ENCODE measurements at places on chromosomes 6 and 20.

DNA sequence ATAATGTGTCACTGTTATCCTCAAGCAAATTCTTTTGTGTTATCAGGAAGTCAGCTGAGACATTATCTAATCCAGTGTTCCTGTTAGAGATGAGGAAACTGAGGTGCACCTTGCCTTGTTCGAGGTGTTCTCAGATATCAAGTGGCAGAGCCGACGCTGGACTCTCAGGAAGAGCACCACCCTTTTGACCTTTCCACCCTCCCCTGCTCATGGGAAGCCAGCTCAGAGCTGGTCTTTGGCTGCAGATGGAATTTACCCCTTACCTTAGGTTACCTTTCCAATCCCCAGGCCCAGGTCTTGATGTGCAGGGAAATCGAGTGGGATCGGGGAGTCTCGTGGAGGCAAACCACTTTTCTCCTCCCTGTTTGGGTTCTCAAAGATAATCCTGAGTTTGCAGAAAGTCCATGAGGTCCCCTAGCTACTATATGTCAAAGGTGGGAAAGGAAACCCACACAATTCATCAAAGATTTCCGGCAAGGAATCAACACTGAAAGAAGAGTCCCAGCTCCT is 62.9 kb upstream of the PIM1 start:
- no peak for DNase-seq

- no peak for DNase-seq
These were observed 362.2 kb downstream of the C6orf118 start for GRCh38 chr6:164947164-164947563.

- DNase-seq = no peak
These were observed 951.6 kb downstream of the TFAP2A start for GRCh38 chr6:9463311-9463710.

GRCh38 chr6:88141561-88142296 is 24.4 kb downstream of the CNR1 start:
- DNase-seq = no peak

DNA sequence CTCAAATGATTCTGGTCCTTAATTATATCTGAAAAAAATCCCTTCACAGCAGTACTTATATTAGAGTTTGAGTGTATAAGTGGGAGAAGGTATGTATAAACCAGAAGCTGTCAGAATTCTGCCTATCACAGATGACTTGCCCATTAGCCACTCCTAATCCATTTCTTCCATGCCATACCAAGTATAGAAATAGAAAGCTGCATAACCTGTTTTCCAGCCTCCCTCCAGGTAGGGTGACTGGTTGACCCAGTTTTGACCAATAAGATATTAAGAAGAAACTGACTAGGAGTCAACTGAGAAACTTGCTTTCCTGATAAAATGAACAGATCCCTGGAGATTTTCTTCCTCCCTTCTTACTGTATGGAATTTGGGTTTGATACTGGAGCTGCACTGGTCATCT is 112.2 kb upstream of the GRIK2 start:
- no peak for DNase-seq

GRCh38 chr20:6764619-6765018 is 2.9 kb upstream of the BMP2 start:
- no peak for DNase-seq

- no peak for DNase-seq
These were observed 10.4 kb upstream of the RPF2 start for GRCh38 chr6:110971468-110971867.
